PC-3 (cell line): ENCODE measurements at places on chromosomes 12 and 14. TPM values are rescaled to one million over a fixed set of nuclear protein-coding genes. Genes with fewer than 3 reads are reported as not detected.

GRCh38 chr14:100747021-100747586 lies 20.4 kb downstream of the DLK1 start:
- peak; percentile 95 for DNase-seq
- no peaks in the 10 kb centered on the region for H3K36me3 ChIP-seq
- no peaks in the 10 kb centered on the region for H3K27me3 ChIP-seq
- H3K4me1 ChIP-seq = peaks cover 12% of the 10 kb centered on the region

AP4S1 gene
- 3.0 and 3.2 TPM in 2 replicates for total RNA-seq

IFI27 gene
- total RNA-seq = 4.3 TPM in 1 of 2 replicates, not detected in the other

GRCh38 chr12:59240048-59240447 lies 319.7 kb upstream of the LRIG3 start:
- no peak for DNase-seq
- no peaks in the 10 kb centered on the region for H3K4me1 ChIP-seq
- H3K4me3 ChIP-seq = no peak overlapping the region
- no peaks in the 10 kb centered on the region for H3K36me3 ChIP-seq
- H3K27ac ChIP-seq = no peak overlapping the region

DNA sequence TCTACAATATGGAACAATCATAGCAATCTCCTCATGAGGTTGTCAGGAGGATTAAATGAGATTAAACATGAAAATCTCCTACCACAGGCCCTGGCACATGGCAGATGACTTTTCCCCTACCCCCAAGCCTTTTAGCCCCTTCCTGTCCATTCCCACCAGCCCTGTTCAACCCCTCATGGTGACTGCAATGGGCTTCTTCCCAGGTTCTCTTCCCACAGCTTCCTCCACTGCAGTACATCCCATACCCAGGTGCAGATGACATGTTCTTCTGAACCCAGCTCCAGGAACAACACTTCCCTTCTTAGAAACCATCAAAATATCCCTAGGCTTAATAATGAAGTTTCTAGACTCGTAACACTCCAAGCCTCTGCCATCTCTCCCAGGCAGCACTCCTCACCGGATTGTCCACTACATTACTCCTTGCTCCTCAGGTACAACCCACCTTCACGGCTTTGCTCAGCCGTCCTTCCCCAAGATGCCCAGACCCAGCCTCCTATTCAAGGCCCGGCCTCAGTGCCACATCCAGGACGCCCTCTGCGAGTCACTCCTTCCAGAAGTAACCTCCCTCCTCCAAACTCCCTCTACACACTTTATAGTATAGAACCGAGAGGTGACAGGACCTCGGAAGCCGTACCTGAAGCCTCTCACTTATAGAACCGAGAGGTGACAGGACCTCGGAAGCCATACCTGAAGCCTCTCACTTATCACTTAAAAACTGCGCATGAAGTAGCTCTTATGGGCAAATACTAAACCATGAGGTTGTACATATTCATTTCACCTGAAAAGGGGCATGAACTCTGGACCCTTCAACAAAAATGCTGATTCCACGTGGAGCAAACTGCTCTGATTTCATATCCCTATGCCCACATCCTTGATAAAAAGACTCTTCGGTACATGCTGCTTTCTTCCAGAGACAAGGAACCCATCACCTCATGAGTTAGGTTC lies 1.5 kb downstream of the CRACR2A start:
- no peaks in the 10 kb centered on the region for H3K27me3 ChIP-seq
- no peak overlapping the region for H3K4me3 ChIP-seq
- H3K27ac ChIP-seq = no peak overlapping the region
- no peak for DNase-seq
- no peaks in the 10 kb centered on the region for H3K4me1 ChIP-seq

- peaks cover 3% of the 10 kb centered on the region; the same call in 1 of the 2 replicates for H3K36me3 ChIP-seq
- H3K27me3 ChIP-seq = no peaks in the 10 kb centered on the region
- H3K4me1 ChIP-seq = peaks cover 12% of the 10 kb centered on the region; the same call in 1 of the 2 replicates
- no peak overlapping the region for H3K27ac ChIP-seq
- H3K4me3 ChIP-seq = no peak overlapping the region
- DNase-seq = peak; percentile 60
Observed at GRCh38 chr12:93387780-93388179, 10.1 kb downstream of the NUDT4 start.

GRCh38 chr14:77547512-77548180 lies 49.0 kb upstream of the ISM2 start:
- H3K27me3 ChIP-seq = no peaks in the 10 kb centered on the region
- no peak overlapping the region for H3K4me3 ChIP-seq
- peak; percentile 18 for DNase-seq
- no peak overlapping the region for H3K27ac ChIP-seq
- peaks cover 60% of the 10 kb centered on the region for H3K36me3 ChIP-seq
- H3K4me1 ChIP-seq = no peaks in the 10 kb centered on the region

DNA sequence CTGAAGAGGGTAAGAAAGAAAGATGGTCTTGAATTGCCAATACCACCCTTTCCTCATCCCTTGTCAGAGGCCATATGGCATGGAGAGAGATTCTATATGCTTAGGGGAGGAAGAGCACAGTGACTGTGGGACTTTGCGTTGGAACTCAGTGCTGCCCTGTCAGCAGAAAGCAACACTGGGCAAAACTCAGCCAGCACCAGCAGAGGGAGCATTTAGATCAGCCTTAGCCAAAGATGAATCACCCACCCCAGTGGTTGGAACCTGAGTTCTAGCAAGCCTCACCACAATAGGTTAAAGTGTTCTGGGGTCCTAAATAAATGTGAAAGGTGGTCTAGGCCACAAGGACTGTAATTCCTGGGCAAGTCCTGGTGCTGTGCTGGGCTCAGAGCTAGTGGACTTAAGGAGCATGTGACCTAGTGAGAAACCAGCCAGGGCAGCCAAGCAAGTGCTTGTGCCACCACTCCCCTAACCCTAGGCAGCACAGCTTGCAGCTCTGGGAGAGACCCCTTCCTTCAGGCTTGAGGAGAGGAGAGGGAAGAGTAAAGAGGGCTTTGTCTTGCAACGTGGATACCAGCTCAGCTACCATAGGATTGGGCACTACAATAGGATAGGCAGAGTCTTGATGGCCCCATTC lies 11.4 kb upstream of the BCAT1 start:
- peak; percentile 49 for DNase-seq
- no peak overlapping the region for H3K4me3 ChIP-seq
- H3K4me1 ChIP-seq = no peaks in the 10 kb centered on the region

DNA sequence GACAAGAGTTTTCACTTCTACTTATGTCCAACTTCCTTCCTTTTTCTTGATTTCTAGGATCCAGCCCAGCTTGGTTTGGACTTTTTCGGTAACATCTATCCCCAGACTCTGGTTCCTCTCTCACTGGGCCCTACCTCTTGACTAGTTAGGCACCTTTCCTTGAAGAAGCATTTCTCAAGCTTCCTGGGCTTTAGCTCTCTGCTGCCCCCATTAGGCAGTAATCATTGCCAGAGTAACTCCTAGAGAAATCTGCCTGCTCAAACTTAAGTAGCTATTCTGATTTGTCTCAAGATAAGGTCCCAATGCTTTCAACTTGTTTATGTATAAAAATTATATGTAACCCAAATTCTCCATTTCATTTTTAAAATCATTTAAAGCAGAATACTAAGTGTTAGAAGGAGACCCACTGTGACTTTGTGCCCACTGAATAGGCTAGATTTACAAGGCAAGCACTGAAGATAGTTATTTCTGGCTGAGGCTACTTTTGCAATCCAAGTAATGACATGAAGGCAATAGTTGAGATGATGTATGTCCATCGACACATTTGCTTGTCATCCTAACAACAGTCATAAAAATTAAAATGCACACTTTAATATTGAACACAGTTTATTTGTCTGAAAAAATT lies 275.0 kb upstream of the G2E3 start:
- no peaks in the 10 kb centered on the region for H3K36me3 ChIP-seq
- no peaks in the 10 kb centered on the region for H3K4me1 ChIP-seq
- peak; percentile 78 for DNase-seq
- H3K27ac ChIP-seq = no peak overlapping the region

CCDC196 gene
- not detected in 2 replicates for total RNA-seq

DNA sequence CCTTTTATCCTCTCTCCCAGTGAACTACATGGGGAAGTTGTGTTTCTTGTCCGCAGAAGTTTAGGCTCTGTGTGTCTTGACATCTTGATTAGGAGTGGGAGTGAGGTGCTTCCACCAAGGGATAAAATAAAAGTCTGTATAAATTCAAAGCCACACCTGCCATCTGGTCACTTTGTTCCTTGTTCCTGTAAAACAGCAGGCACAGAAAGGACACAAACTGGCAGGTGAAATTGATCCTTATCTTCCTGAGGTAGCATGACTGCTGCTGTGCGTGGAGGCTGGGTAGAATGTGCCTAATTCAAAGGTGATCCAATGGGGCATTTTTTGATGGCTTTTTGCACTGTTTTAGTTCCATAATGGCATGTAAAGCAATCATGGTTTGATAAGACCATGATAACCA lies 104.3 kb upstream of the KITLG start:
- H3K36me3 ChIP-seq = no peaks in the 10 kb centered on the region
- DNase-seq = no peak
- H3K27me3 ChIP-seq = no peaks in the 10 kb centered on the region
- H3K4me1 ChIP-seq = no peaks in the 10 kb centered on the region

HOXC4 gene
- 1.8 and 2.6 TPM in 2 replicates for total RNA-seq

GRCh38 chr12:109968032-109968420 lies 28.1 kb downstream of the GIT2 start:
- H3K4me3 ChIP-seq = no peak overlapping the region
- 0 out of 2 replicates have a peak, but pooled peaks cover 5% of the 10 kb centered on the region for H3K4me1 ChIP-seq
- H3K27ac ChIP-seq = no peak overlapping the region
- peaks cover 13% of the 10 kb centered on the region; the same call in 1 of the 2 replicates for H3K36me3 ChIP-seq
- DNase-seq = no peak

GRCh38 chr12:49070971-49071370 lies 1.2 kb upstream of the RHEBL1 start:
- no peaks in the 10 kb centered on the region for H3K36me3 ChIP-seq
- H3K27ac ChIP-seq = no peak overlapping the region
- H3K4me3 ChIP-seq = no peak overlapping the region
- no peaks in the 10 kb centered on the region for H3K27me3 ChIP-seq

DNA sequence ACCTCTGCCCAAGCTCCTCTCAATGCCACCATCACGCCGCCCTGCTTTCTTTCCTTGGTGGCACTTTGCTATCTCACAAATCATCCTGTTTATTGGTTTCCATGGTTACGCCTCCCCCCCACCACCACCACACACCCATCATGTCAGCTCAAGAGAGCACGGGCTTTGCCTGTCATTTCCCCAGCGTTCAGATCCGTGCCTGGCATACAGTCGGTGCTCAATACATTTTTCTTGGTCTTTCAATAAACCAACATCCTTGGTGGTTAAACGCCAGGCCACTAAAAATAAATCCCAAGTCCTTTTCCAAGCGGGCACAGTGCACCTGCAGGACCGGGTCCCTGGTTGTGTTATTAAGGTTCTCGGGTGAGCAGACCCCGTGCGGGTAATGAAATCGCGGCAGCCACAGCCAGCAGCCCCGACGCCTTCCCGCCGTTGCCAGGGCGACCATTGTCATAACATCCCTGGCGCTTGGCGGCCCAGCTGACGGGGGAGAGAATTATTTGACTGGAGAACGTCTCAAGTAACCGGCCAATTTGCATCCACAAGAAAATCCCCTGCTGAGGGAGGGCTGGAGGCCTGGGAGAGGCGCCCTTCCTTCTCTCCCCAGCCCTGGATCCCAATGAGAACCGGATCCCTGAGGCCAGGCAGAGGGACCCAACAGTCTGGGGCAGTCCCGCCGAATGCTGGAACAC lies 92.9 kb downstream of the KSR2 start:
- H3K4me1 ChIP-seq = no peaks in the 10 kb centered on the region
- H3K27ac ChIP-seq = no peak overlapping the region
- no peaks in the 10 kb centered on the region for H3K27me3 ChIP-seq
- no peaks in the 10 kb centered on the region for H3K36me3 ChIP-seq
- no peak overlapping the region for H3K4me3 ChIP-seq
- DNase-seq = no peak

- H3K4me3 ChIP-seq = no peak overlapping the region
- no peaks in the 10 kb centered on the region for H3K27me3 ChIP-seq
- H3K36me3 ChIP-seq = peaks cover 41% of the 10 kb centered on the region
- no peak overlapping the region for H3K27ac ChIP-seq
- no peaks in the 10 kb centered on the region for H3K4me1 ChIP-seq
- DNase-seq = no peak
Observed at GRCh38 chr12:128791395-128792322, 32.1 kb downstream of the SLC15A4 start.

DNA sequence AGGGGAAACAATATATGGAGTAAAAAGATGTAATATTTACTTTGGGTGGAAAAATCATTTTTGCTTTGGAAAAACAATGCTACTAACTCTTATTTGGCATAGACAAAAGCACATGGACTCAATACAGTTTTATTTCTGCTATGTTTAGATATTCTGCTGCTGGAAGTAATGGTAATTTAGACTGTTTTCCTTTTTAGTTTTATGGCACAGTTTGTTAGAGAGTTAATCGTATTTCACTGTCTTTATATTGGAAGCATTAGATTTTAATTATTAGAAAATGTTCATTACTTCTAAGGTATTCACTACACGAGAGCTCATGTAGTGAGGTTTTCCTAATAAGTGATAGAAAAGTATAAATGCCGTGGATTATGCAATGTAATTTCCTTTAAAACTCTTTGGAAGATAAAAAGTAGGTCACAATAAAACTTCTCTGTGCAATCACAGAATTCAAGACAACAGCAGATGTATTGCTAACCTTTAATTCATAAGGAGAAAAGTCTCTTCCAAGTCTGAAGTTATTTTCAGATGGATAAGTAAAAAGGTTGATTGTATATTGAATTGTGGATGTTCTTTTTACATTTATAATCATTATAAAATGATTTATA lies 851.8 kb downstream of the TMTC2 start:
- no peaks in the 10 kb centered on the region for H3K4me1 ChIP-seq
- DNase-seq = no peak
- no peak overlapping the region for H3K27ac ChIP-seq
- H3K4me3 ChIP-seq = no peak overlapping the region
- no peaks in the 10 kb centered on the region for H3K27me3 ChIP-seq

CLEC4A gene
- total RNA-seq = 0.51 TPM in 1 of 2 replicates, not detected in the other

OTX2 gene
- total RNA-seq = not detected in 2 replicates

GRCh38 chr14:76104802-76105355 lies 46.8 kb upstream of the GPATCH2L start:
- no peaks in the 10 kb centered on the region for H3K4me1 ChIP-seq
- DNase-seq = no peak
- H3K36me3 ChIP-seq = no peaks in the 10 kb centered on the region
- peaks cover 4% of the 10 kb centered on the region; the same call in 1 of the 2 replicates for H3K27me3 ChIP-seq
- no peak overlapping the region for H3K27ac ChIP-seq

- H3K4me1 ChIP-seq = no peaks in the 10 kb centered on the region
- no peak for DNase-seq
- no peak overlapping the region for H3K4me3 ChIP-seq
- no peaks in the 10 kb centered on the region for H3K36me3 ChIP-seq
Observed at GRCh38 chr12:49882248-49882850, 21.4 kb downstream of the FAIM2 start.
